CD14-positive monocyte (primary cell): ENCODE measurements at places on chromosomes 2 and 18.

DNA sequence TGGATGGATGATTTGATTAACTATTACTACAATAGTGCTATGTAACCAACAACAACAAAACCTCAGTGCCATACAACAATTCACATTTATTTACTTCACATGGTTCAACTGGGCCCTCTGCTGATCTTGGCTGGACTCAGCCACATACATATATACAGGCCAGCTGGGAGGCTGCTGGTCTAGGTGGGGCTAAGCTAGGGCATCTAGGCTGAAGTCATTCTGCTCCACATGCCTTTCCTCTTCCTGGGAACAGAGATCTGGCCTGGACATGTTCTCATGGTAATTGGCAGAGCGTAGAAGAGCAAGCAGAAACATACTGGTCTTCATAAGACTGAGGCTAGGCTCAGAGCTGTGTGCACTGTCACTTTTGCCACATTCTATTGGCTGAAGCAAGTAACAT, 102.8 kb upstream of the RNF152 start:
- H3K27ac ChIP-seq: no peak overlapping the region
- H3K4me1 ChIP-seq: peaks cover 52% of the 10 kb centered on the region
- no peaks in the 10 kb centered on the region for H3K27me3 ChIP-seq

GRCh38 chr2:127626917-127627739, 18.8 kb upstream of the GPR17 start:
- no peak overlapping the region for H3K4me3 ChIP-seq
- H3K36me3 ChIP-seq: no peaks in the 10 kb centered on the region
- DNase-seq: no peak
- H3K27ac ChIP-seq: no peak overlapping the region
- peaks cover 30% of the 10 kb centered on the region for H3K4me1 ChIP-seq

DNA sequence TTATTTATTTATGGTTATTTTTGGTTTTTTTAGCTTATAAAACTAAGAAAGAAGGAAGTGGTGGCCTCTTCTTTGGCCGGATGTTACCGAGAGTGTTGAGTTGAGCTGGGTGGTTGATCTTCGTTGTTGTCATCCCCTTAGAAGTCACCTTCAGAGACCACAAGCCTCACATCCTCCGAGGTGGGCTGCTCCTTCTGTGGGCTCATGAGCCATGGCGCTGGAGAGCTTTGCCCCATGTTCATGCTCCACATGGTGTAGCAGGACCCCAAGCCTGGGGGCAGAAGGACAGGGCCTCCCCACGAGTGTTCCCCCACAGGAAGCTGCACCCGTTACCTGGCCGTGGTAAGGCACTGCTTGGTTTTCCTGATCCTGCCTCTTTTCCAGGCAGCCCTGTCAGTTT, 23.4 kb downstream of the SNTG2 start:
- H3K27ac ChIP-seq: no peak overlapping the region
- no peaks in the 10 kb centered on the region for H3K27me3 ChIP-seq
- H3K36me3 ChIP-seq: no peaks in the 10 kb centered on the region
- no peak for DNase-seq
- no peaks in the 10 kb centered on the region for H3K4me1 ChIP-seq
- H3K4me3 ChIP-seq: no peak overlapping the region

GRCh38 chr2:207479198-207479785, 50.5 kb upstream of the CREB1 start:
- no peak overlapping the region for H3K4me3 ChIP-seq
- no peaks in the 10 kb centered on the region for H3K27me3 ChIP-seq
- no peak overlapping the region for H3K27ac ChIP-seq

DNA sequence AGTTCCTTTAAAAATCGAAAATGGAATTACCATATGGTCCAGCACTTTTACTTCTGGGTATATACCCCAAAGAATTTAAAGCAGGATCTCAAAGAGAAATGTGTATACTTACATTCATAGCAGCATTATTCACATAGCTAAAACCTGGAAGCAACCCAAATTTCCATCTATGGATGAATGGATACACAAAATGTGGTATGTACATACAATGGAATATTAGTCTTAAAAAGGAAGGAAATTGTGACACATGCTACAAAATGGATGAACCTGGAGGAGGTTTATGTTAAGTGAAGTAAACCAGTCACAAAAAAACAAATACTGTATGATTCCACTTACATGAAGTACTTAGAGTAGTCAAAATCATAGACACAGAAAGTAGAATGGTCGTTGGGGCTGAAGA, 147.9 kb upstream of the LTBP1 start:
- H3K4me3 ChIP-seq: no peak overlapping the region
- no peak for DNase-seq
- no peaks in the 10 kb centered on the region for H3K36me3 ChIP-seq
- no peak overlapping the region for H3K27ac ChIP-seq
- no peaks in the 10 kb centered on the region for H3K27me3 ChIP-seq

GRCh38 chr2:122856696-122857095, 1101.2 kb downstream of the TSN start:
- H3K4me1 ChIP-seq: no peaks in the 10 kb centered on the region
- H3K4me3 ChIP-seq: no peak overlapping the region
- no peaks in the 10 kb centered on the region for H3K27me3 ChIP-seq
- DNase-seq: no peak

DNA sequence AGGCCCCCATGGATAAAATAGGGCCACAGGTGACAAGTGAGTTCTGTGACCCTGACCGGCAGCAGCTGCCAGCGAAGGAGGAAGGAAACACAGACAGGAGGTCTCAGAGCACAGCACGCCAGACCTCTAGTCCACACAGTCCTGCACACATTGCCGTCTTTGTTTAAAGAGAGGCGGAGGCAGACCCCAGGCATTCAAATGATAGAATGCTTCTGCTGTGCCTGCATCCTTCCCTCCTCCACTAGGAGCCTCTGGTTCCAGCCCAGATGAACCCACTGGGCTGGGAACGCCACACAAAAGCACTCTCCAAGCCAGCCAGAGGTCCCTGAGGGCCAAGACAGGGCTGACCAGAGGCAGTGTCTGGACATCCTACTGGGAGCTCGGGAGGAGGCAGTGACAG, 118.7 kb downstream of the KLHL29 start:
- no peaks in the 10 kb centered on the region for H3K36me3 ChIP-seq
- H3K27ac ChIP-seq: no peak overlapping the region
- H3K27me3 ChIP-seq: no peaks in the 10 kb centered on the region
- no peak for DNase-seq
- peaks cover 29% of the 10 kb centered on the region for H3K4me1 ChIP-seq

GRCh38 chr2:73870084-73870483, 22.7 kb upstream of the ACTG2 start:
- H3K4me1 ChIP-seq: no peaks in the 10 kb centered on the region
- no peak overlapping the region for H3K4me3 ChIP-seq
- DNase-seq: no peak
- no peaks in the 10 kb centered on the region for H3K27me3 ChIP-seq
- H3K27ac ChIP-seq: no peak overlapping the region

DNA sequence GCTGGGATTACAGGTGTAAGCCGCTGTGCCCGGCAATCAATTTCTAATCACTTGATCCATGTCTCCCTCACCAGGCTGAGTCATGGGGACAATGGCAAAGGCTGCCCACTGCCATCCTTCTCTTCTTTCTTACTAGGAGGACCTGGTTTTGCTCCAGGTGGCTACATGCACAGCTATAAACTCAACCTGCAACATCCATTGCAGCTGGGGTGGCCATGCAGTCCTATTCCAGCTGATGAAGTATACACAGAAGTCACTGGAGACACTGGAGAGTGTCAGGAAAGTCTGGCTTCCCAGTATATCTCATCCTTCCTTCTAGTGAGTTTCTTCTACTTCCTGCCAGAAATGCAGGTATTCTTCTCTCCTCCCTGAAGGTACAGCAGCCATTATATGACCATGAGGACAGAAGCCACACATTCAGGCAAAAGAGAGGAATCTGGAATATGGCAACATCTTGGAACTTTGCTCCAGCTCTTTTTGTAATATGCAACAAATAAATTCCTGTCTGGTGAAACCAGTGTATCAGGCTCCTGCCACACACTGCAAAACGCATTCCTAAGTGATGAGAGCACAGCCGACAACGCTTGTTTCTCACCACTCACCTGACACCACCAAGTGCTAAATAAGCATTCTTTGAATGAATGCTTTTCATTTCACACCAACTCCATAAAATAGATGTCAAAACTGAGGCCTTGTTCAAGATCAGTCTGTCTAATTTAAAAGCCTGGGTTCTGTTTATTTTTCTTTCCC, 32.3 kb downstream of the SCTR start:
- no peak overlapping the region for H3K27ac ChIP-seq
- H3K27me3 ChIP-seq: no peaks in the 10 kb centered on the region
- no peaks in the 10 kb centered on the region for H3K36me3 ChIP-seq
- no peak overlapping the region for H3K4me3 ChIP-seq
- no peak for DNase-seq
- no peaks in the 10 kb centered on the region for H3K4me1 ChIP-seq

DNA sequence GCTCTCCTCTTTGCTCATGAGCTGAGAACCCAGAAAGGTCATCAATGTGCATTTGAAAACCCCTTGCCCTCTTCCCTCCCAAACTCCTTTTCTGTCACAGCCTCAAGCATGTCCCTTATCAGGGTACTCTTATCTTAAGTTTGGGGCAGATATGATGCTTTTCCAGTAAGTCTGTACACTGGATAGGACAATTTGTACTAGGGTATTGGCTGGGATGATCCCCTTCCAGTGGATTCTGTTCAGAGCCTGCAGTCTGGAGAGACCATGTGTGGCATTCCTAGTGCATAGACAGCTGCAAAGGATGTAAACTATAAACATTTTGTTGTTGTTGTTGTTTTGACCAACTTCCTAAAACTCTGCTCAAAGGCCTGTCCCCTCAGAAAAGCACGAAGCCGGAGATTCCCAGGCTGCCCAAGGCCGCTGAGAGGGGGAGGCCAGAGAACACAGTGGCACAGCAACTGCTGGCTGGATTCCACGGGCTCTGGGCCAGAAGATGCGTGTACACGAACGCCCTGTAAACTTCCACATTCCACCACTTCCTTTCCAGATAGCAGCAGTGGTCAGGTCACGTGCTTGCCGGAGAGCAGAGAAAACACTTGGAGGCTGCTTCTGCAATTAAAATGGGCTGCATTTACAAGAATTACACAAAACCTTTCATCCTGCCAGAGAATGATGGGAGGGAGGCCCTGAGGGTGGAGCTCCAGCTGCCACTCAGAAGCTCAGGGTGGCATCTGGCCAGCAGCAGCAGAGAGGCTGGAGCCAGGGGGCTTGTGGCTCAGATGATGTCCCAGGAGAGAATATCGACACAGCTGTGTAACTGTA, 42.1 kb downstream of the BMP10 start:
- peak overlapping the region; percentile 94 for H3K27ac ChIP-seq
- H3K4me3 ChIP-seq: no peak overlapping the region
- peaks cover 34% of the 10 kb centered on the region for H3K36me3 ChIP-seq
- H3K27me3 ChIP-seq: no peaks in the 10 kb centered on the region

DNA sequence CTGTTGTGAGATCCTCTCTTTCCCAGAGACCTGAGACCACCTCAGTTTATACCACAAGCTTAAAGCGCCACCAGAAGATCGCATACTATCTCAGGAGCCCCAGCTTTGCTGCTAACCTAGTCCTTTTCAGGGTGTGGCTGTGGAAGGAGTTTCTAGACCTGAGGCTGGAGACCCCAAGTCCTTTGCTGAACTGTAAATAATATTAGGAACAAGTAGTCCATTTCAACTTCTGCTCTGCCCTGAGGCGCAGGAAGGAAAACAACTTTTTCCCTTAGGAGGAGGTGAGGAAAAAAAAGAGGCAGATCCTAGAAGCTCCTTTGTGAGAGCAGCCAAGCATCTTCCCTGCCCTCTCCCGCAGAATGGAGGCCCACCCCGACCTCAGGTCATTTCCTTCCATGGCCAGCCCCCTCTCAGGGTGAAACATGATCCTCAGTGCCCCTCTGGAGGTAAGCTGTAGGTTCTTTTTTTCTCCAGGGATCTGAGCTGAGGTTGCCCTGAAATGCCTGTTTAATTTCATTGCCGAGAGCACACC, 122.8 kb upstream of the LGALSL start:
- no peak overlapping the region for H3K4me3 ChIP-seq
- H3K36me3 ChIP-seq: no peaks in the 10 kb centered on the region
- no peaks in the 10 kb centered on the region for H3K27me3 ChIP-seq
- H3K27ac ChIP-seq: no peak overlapping the region
- DNase-seq: no peak
- peaks cover 12% of the 10 kb centered on the region for H3K4me1 ChIP-seq

- no peak for DNase-seq
- H3K4me1 ChIP-seq: no peaks in the 10 kb centered on the region
- H3K4me3 ChIP-seq: no peak overlapping the region
- H3K27ac ChIP-seq: no peak overlapping the region
Observed at GRCh38 chr2:63444565-63445288, 143.6 kb downstream of the WDPCP start.

DNA sequence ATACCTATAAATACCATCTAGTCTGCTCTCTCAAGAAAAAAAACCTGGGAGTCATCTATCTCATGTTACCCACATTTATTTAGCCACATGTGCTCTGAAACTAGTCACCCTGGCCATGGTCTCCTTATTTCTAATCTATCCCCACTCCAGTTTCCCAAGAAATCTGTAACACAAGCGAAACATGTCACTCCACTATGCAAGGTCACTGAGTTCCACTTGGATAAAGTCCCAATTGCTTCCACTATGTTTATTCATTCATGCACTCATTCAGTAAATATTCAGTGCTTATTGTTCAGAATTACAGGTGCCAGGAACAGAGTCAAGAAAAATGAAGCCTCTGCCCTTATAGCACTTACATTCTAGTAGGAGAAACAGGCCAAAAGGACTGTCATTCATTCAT, 369.4 kb upstream of the CYRIA start:
- H3K27me3 ChIP-seq: no peaks in the 10 kb centered on the region
- H3K4me1 ChIP-seq: no peaks in the 10 kb centered on the region
- H3K36me3 ChIP-seq: no peaks in the 10 kb centered on the region
- no peak overlapping the region for H3K4me3 ChIP-seq
- no peak for DNase-seq
- no peak overlapping the region for H3K27ac ChIP-seq

GRCh38 chr2:40448476-40449079, 3.3 kb downstream of the SLC8A1 start:
- no peaks in the 10 kb centered on the region for H3K27me3 ChIP-seq
- peak; percentile 61 for DNase-seq
- H3K4me3 ChIP-seq: no peak overlapping the region
- H3K27ac ChIP-seq: no peak overlapping the region
- peaks cover 74% of the 10 kb centered on the region for H3K4me1 ChIP-seq
- peaks cover 11% of the 10 kb centered on the region for H3K36me3 ChIP-seq

GRCh38 chr2:238403632-238404405, 22.9 kb upstream of the ASB1 start:
- no peak overlapping the region for H3K27ac ChIP-seq
- H3K36me3 ChIP-seq: no peaks in the 10 kb centered on the region
- H3K27me3 ChIP-seq: no peaks in the 10 kb centered on the region
- peaks cover 13% of the 10 kb centered on the region for H3K4me1 ChIP-seq
- H3K4me3 ChIP-seq: no peak overlapping the region
- DNase-seq: no peak
